NCI-H1048 (cell line): ENCODE measurements at places on chromosomes 3 and 15.

- no peak for DNase-seq
Observed at GRCh38 chr15:56871185-56871584, 47.3 kb upstream of the TCF12 start.

DNA sequence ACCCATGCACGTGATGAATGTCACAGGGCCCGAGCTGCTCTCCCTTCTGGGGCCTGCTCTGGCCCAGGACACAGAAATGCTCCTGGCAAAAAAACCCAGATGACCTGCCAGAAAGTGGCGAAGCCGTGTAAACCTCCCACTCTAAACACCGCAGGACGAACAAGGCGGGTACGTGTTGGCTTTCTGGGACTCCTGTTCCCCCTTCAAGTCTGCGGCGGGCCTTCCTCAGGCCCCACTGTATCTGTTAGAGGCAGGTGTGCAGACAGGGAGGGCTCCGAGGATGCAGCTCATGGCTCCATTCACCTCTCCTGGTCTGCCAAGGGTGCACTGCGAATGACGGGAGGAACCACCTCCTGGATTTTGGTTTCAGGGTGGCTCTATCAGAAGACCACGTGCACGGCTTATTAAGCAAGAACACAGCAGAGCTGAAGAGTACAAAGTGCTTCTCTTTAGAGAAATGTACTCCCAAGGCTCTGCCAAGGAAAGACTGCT, 173.8 kb downstream of the ADAMTS17 start:
- DNase-seq = no peak

DNA sequence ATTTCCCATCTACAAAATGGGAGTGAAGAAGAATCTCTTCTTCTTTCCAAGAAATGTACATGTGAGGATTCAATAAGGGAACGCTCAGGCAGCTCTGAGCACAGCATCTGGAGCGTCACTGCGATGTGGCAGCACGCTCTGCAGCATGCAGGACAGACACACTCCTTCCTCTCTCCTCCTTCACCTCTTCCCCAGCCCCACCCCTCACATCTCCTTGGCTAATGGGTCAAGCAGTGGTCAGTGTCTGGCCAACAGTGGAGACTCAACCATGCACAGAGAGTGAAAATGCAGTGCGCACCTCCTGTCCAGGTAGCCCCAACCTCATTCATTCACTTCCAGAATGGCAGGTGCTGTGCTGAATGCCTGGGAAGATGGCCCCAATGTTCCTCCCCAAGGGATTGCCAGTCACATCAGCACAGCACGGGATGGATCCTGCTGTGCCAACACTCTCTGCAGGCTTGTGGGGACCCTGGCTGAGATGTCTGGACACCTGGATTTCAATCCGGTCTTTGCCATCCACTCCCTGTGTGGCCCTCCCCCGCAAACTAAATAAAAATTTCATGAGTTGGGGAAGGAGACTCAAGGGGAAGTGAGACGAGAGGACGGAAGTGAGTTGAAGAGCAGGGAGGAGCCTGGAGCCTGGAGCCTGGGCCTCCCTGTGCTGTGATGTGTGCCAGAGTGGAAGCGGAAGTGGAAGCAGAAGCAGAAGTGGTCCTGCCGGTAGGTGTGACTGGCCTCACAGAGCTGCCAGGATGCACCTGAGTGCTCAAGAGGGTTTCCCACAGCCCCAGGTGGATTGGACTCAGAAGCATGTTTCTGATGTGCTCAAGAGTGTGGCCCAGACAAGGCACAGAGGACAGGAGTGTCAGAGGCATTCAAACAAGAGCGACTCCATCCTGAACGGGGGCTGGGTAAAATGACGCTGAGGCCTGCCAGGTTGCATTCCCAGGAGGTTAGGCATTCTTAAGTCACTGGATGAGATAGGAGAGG, 163.9 kb downstream of the SMAD6 start:
- no peak for DNase-seq

DNA sequence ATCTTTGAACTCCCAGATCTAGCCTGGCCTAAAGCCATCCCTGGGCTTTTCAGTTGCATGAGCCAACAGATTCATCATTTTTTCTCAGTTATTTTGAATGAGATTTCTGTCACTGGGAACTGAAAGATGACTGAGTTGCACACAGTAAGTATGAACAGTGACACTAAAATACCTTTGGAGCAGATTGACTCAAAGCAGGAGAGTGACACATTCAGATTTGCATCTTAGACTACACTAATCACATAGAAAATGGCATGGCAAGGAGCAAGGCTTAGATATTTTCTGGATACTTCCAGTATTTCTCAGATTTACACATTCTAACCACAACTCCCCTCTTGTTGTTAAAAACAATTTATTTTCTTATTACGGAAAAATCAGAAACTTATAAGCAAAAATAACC, 32.8 kb downstream of the SEC62 start:
- DNase-seq = no peak

- no peak for DNase-seq
Observed at GRCh38 chr3:100702980-100703345, 6.3 kb upstream of the TFG start.

DNA sequence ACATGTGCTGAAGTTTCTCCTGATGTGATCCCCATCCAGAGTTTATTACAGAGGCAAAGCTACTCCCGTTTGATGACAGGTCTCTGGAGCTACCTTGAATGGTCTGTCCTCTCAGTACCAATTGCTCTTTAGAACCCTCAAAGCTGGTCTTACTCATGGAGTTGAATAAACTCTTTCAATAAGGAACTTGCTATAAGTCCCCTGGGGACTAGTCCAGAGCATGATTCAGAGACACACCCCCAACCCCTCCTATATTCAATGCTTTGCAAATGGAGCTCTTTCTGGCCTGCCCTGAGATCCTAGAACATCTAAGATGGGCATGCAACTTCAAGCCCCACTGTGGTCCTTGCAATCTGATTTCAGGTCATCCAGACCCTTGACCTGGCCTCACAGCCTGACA, 23.9 kb upstream of the TPM1 start:
- no peak for DNase-seq

DNA sequence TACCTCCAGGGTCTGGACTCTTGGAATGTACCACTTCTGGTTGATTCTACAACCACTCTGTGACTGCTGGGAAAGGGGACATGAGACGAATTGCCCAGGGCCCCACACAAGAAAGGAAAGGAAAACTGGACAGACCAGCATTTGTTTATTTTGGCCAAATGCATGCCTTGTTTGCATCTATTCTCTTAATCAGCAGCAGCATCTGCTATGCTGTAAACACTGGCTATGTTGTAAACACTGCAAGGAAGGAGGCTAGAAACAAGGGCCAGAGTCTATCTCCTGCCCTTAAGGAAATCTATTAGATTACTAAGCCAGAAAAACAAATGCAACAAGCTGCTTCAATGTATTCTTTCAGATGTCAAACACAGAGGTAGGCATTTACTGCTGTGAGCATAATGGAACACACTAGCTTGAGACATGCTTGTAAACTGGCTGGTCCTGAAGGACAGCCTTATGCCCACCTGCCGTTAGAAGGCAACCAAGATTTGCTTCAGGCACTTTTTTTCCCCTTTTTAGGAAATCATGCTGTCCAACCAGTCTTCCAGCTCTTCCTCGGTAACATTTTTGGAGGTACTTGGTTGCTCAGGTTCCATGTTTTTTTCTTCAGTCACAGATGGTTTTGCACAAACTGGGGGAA, 102.1 kb upstream of the CHRM5 start:
- no peak for DNase-seq

DNA sequence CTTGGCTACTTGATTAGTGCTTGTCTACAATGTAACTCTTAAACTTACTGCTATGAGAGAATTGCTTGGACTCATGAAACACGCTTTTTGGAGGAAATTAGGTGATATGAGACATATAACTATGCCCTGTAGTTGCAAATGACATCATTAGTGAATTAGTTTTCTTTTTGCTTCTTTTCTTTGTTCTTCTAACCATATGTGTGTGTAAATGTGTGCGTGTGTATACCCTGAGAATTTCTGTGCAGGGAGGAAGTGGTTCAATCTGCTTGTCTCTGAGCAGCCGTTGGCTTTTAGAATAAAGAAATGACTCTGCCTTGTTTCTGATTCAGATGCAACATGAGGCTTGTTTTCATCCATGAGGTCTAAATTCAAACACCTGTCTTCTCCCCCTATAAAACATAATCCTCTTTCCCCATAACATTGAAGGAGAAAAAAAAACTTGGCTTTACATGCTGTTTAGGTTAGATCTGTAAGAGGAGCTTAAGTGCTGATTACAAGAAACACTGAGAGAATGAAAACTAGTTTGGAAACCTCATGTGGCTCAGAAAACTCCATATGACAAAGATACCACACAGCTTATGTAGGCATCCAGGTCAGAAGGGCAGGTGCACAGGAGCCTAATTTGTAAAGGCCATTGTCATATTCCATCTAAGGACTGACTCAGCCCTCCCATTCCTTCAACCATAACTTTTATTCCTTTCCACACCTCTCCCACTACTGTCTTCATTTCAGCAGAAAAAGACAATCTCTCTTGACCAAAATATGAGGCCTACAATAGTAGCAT, 30.5 kb upstream of the BLM start:
- no peak for DNase-seq

DNA sequence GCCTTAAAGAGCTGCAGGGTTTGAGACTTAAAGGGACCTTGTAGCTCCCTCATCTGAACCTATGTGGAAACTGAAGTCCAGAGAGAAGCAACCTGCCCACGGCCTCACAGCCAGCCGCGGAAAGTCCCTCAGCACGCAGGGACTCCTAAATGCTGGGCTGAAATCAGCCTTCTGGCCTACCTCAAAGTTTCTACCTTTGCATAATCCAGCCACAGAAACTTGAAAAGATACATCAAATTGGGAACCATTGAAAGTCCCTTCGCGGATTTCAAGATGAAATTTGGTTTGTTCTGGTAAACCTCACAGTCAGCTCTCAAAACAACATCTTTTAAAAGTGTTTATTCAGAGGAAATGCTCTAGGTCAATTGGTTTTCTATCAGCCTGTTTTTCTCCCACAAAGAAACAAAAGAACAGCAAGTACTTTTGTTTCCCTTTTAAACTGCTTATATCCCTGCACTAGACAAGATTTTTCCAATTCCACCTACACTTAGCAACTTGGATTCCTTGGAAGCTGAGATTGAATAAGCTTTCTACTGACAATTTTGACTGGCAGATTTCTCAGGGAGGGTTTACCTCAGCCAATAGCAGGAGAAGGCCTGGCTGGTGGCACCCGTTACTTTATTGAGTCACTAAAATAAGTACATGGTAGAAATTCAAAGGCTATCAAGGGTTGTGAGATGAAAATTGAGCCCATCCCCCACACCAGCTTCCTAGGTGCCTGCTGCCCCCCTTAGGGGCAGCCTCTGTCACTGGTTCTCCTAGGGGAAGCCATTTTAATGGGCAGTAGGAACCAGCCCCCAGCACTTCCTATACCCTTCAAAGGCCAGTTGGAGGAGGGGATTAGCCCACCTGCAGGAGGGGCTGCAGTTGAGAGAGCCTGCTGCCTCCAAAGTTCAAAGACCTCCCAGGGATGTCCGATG, 171.2 kb downstream of the ADAMTS17 start:
- no peak for DNase-seq

- no peak for DNase-seq
Observed at GRCh38 chr3:127291611-127292010, 3.8 kb upstream of the PRR20G start.

DNA sequence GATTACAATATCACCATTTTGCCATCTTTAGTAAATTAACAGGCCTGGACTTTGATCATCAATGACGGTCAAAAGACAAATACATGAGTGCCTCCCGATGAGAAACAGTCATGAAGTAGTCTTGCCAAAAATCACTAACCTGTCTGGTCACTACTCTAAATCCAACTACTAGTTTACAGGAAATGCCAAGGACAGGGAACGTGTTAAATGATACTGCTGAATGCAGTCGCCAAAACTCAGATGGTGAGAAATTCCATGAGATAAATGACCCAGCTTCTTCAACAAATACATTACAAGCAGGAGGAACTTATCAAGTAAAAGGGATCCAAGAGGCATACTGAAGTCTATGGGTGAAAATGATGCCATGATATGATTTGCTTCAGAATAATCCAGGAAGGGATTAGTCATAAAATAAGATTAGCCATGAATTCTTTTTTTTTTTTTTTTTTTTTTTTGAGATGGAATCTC, 35.8 kb upstream of the ATP13A3 start:
- DNase-seq = no peak

- no peak for DNase-seq
Observed at GRCh38 chr15:28273468-28273867, 48.5 kb downstream of the HERC2 start.

DNA sequence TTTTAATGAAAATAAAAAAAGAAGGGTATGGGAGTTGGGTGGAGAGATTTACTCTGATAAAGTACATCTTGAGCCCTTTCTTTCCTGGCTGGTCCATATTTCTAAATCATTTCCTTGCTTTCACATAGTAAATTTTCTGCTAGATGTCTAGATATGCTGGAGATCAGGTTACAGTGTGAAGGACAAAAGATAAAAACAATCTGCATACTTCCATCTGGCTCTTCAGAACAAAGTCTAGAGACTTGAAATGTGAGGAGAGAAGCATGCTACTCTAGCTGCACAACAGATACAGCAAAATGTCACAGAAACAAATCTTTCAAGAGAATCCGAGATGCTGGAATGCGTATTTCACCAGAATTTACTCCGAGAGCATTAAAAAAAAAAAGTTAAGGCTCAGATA, 42.2 kb downstream of the FOXP1 start:
- no peak for DNase-seq

DNA sequence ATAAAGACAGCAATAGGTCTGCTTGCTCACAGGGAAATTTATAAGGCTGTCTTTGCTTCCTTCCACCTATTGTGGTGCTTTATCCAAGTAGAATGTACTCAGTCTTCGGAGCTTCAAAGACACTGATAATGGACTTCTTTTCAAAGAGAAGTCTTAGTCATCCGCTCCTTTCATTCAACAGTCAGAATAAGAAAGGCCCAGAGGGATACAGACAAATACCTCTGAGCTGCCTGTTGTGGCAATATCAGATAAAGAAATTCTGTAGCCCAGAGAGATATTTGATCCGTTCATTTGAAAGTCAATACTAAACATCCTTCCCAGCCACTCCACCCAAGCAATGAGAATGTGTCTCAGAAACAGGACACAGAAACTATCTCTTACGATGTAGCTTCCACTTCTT, 110.0 kb downstream of the FHIT start:
- DNase-seq = no peak

DNA sequence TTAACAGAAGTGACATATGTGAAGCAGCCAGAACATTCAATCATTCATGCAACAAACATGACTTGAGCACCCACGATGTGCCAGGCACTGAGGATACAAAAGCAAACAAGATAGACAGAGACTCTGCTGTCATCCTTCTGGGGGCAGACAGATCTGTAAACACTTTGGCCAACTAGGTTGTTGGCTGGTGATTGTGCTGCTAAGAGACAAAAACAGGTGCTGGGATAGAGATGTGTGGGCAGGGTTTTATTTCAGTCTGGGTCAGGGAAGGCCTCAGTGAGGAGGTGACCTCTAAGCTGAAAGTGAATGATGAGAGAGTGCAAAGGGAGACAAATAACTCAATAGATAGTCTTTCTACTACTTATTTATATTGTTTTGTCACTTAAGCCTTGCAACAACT, 147.0 kb upstream of the VEPH1 start:
- no peak for DNase-seq

GRCh38 chr15:92638709-92639365, 16.7 kb downstream of the FAM174B start:
- no peak for DNase-seq
